ENCODE measurements at places on chromosomes 1 and 21.

GRCh38 chr1:42767510-42768000, 506 bp downstream of the C1orf50 start:
- DNase-seq: peak; percentile 64

- DNase-seq: no peak
Measured at GRCh38 chr1:113405573-113405972, 15.3 kb downstream of the MAGI3 start.

- no peak for DNase-seq
Measured at GRCh38 chr1:3910049-3910731, 10.1 kb upstream of the C1orf174 start.

- DNase-seq: no peak
Measured at GRCh38 chr1:51833700-51834099, 44.8 kb downstream of the NRDC start.

All from NCI-H524 (cell line).